ENCODE measurements at places on chromosomes 7 and 10. TPM values are rescaled to one million over a fixed set of nuclear protein-coding genes. Genes with fewer than 3 reads are reported as not detected.
A peak's percentile ranks its signal among the peaks of the same experiment; 100 is the strongest.

DNA sequence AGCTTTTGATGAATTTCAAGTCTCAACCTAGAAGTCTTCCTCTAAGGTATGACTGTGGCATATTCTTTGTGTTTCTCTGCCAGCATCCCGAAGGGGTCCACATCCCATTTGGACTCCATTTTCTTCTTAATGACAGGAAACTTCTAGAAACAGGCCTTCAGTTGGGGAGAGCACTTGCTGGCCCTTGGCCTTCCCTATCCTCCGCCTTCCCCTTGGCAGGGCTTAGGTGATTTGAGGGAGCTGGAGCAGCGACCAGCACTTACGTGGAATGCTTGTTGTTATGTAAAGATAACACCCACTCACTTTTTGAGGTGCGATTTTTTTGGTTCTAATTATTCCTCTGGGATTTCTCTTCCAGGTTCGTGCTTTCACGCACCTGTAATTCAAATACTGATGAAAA, 42.9 kb upstream of the ZNF716 start:
- H3K36me3 ChIP-seq = no peaks in the 10 kb centered on the region
- no peak for DNase-seq
- H3K27ac ChIP-seq = no peak overlapping the region
- peaks cover under 1% of the 10 kb centered on the region for H3K27me3 ChIP-seq

GRCh38 chr10:19902456-19902855, 86.2 kb downstream of the PLXDC2 start:
- H3K27me3 ChIP-seq = no peaks in the 10 kb centered on the region
- H3K4me3 ChIP-seq = no peak overlapping the region
- no peak for DNase-seq

DNA sequence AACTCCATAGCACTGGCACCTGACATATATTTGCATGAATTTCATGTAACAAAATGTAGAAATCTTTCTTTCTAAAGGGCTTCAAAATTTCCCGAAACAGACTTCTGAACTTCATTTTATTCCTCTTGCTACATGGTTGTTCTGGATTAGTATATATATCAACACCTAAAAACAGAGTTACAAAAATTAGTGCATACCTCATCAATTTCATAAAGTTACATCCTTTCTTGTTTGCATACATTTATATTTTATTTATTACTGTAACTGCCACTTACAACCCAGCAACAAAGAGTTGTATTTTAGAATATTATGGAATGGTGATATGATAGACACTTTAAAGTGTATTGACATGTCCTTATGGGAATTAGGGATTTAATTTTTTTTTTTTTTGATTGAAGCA, 2.0 kb upstream of the ITGB8 start:
- DNase-seq = no peak
- H3K27me3 ChIP-seq = peaks cover 13% of the 10 kb centered on the region
- no peaks in the 10 kb centered on the region for H3K36me3 ChIP-seq

GRCh38 chr7:85217085-85217484, 30.2 kb upstream of the SEMA3D start:
- DNase-seq = no peak
- no peaks in the 10 kb centered on the region for H3K36me3 ChIP-seq
- no peaks in the 10 kb centered on the region for H3K4me1 ChIP-seq
- H3K27me3 ChIP-seq = no peaks in the 10 kb centered on the region
- no peak overlapping the region for H3K4me3 ChIP-seq
- no peak overlapping the region for H3K27ac ChIP-seq

DNA sequence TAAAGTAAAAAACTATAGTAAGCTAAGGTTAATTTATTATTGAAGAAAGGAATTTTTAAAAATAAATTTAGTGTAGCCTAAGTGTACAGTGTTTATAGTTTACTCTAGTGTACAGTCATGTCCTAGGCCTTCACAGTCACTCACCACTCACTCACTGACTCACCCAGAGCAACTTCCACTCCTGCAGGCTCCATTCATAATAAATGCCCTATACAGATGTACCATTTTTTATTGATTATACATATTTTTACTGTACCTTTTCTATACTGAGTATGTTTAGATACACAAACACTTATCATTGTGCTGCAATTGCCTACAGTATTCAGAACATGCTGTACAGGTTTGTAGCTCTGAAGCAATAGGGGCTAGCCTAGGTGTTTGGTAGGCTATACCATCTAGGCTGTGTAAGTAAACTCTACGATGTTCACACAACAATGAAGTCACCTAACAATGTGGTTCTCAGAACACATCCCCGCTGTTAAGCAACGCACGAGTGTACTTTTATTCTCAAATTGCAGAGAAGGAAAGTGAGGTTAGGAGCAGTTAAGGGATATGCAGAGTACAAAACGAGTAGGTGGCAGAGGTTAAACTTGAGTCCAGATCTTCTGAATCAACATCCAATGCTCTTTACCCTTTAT, 38.9 kb upstream of the PLCE1 start:
- H3K36me3 ChIP-seq = no peaks in the 10 kb centered on the region
- no peak for DNase-seq
- H3K27me3 ChIP-seq = no peaks in the 10 kb centered on the region
- no peak overlapping the region for H3K27ac ChIP-seq
- no peak overlapping the region for H3K4me3 ChIP-seq

DNA sequence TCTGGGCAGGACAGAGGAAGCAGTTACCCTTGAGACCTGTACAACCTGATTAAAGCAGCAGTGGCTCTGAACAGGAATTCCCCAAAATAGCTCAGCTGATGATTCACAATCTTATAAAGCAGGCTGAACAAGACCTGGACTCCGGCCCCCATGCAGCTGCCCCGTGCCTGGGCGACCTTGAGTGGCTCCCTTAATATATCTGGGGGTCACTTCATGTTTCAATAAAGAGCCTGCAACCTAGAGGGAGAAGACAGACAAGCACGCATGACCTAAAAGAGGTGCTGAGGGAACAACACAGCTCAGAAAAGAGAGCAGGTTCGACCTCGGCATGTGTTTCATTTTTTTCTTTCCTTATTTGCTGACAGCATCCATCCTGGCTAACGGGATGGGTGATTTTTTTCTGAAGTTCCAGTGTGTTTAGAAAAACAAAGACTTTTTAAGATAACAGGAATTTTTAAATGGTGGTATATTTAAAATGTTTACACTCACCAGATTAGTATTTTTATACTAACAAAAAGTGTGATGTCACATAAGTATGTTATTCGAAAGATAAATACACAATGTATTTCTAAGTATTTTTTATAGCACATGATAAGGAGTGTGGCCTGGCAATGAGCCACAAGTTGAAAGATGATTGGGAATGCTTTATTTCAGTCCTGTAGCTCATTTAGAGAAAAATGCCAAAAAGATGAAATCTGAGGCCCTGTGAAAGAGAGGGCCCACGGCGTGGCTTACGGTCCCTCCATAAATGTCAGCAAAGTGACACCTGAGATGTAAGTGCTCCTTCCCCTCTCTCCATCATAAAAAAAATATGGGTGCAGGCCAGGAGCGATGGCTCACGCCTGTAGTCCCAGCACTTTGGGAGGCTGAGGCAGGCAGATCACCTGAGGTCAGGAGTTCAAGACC, 161.3 kb downstream of the SLIT1 start:
- DNase-seq = peak; percentile 29
- no peaks in the 10 kb centered on the region for H3K36me3 ChIP-seq
- H3K4me3 ChIP-seq = no peak overlapping the region
- peaks cover 43% of the 10 kb centered on the region for H3K4me1 ChIP-seq

DNA sequence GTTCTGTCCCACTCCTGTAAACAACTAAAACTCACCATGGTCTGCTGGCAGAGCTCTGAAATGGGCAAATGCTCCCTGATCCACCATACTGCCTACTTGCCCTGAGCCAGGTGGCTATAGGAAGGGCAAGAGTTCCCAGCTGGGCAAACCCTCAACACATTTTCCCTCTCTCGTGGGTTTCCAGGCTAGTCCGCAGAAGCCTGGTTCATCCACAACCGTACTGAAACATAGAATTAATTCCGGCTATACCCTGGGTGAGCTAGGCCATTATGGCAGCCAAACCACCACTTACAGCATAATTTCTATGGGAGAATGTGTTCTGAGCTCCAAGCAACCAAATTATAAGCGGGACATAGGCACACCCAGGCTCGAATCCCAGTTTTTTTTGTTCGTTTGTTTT, 20.1 kb upstream of the DDIT4 start:
- H3K4me3 ChIP-seq = no peak overlapping the region
- peak overlapping the region; percentile 95 for H3K27ac ChIP-seq
- peaks cover 76% of the 10 kb centered on the region for H3K4me1 ChIP-seq
- no peaks in the 10 kb centered on the region for H3K36me3 ChIP-seq
- H3K27me3 ChIP-seq = no peaks in the 10 kb centered on the region

GRCh38 chr7:99257065-99257464, 15.6 kb upstream of the MYH16 start:
- H3K4me3 ChIP-seq = no peak overlapping the region
- H3K4me1 ChIP-seq = no peaks in the 10 kb centered on the region
- DNase-seq = no peak
- H3K36me3 ChIP-seq = no peaks in the 10 kb centered on the region
- peaks cover 9% of the 10 kb centered on the region for H3K27me3 ChIP-seq

GRCh38 chr10:14602807-14603533, 171.7 kb downstream of the FAM107B start:
- H3K4me1 ChIP-seq = peaks cover 20% of the 10 kb centered on the region
- peak overlapping the region; percentile 42 for H3K27ac ChIP-seq
- DNase-seq = no peak
- H3K36me3 ChIP-seq = peaks cover 29% of the 10 kb centered on the region
- H3K27me3 ChIP-seq = no peaks in the 10 kb centered on the region

GRCh38 chr7:101486433-101487104, 123.9 kb downstream of the COL26A1 start:
- H3K4me3 ChIP-seq = no peak overlapping the region
- H3K4me1 ChIP-seq = no peaks in the 10 kb centered on the region
- no peak overlapping the region for H3K27ac ChIP-seq
- DNase-seq = no peak
- peaks cover 4% of the 10 kb centered on the region for H3K27me3 ChIP-seq

The C7orf57 gene
- not detected for total RNA-seq

The PNLIPRP2 gene
- total RNA-seq = not detected
